ENCODE measurements at places on chromosomes 3 and 15.

GRCh38 chr3:138747225-138747624 lies 87.5 kb downstream of the PIK3CB start:
- DNase-seq, result no peak

DNA sequence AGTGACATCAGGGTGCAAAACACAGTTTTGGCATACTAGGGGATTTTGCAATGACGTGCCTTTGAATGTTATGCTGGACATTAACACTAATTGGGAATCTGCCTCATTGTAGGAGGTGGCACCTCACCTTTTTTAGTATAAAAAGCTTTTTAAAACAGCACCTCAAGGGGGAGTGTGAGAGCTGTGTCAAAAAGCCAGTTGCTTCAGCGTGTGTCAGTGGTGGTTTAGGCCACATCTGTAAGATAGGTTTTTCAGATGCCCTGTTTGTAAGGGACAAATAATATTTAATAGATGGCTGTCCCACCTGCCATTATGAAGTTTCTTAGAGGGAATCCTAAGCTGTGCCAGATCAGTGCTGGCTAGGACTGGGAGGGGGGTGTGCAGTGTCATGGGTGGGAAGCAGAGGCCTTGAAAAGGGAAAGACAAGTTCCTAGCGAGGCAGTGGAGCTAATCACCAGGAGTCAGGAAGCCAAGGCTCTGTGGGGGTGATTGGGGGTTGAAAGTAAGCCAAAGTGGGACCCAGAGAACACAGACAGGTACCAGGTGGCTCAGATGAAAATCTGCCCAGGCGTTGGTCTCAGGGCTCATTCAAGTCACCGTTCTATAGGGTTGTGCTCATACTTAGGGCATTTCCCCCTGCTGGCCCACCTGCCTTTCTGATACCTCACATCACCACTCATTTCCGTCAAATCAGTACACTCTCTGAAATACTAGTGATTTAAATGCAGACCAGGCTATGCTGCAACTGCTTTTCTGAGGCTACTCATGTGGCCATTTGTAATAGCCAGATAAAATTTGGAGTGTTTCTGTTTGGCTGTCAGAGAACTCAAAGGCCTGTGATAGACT lies 120.5 kb downstream of the BBX start:
- no peak for DNase-seq

DNA sequence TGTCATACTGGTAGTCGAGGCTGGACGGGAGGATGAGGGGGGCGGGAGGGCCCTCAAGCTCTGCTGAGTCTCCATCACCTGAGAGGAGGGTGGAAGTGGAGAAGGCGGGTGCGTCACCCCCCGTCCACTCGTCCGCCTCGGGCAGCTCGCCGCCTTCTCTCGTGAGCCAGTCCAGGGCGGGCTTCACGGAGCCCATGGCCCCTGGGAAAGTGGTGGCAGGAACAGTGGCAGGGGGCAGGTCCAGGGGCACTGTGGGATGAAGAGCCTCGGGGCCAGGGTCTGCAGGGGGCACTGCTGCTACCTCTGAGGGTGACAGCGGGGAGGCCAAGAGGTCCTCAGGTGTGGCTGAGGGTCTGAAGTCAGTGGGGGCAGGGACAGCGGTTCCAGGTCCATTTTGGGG lies 10.3 kb downstream of the PLXNB1 start:
- DNase-seq, result no peak

DNA sequence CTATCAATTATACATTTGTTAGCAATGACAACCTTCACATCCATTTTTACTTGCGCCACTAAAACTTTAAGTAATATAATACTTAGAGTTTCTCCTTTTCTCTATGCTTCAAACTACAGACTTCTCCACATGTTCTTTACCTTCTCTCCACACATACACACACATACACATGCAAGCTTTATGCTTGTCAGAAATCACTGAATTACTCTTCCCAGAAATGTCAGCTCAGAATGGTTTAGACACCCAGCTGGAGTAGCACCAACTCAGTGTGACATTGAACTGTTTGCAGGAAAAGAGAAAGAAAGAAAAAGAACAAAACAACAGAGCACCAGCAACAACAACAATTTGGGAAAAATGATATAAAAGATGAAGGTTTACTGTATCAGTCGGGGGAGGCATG lies 20.9 kb downstream of the CBLB start:
- no peak for DNase-seq

GRCh38 chr3:160886421-160886820 lies 130.4 kb downstream of the PPM1L start:
- no peak for DNase-seq

- no peak for DNase-seq
Measured at GRCh38 chr15:88994286-88994685, 81.1 kb upstream of the MFGE8 start.

DNA sequence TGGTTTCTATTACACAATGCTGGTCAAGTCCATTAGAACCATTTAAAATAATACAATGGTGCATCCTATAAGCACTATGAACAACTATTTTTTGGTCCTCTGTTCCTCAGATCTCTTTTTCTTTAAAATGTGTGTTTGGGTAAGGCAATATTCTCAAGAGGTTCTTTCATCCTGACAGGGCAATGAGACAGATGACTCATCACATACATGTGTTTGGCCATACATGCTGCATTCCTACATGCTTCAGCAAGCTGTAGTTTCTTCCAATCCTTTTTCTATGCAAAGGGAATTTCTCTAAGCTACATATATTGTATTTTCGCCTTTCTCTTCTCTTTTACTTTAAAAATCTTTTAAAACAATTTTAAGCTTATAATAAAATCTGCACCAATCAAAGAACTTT lies 52.7 kb downstream of the OTOL1 start:
- no peak for DNase-seq

DNA sequence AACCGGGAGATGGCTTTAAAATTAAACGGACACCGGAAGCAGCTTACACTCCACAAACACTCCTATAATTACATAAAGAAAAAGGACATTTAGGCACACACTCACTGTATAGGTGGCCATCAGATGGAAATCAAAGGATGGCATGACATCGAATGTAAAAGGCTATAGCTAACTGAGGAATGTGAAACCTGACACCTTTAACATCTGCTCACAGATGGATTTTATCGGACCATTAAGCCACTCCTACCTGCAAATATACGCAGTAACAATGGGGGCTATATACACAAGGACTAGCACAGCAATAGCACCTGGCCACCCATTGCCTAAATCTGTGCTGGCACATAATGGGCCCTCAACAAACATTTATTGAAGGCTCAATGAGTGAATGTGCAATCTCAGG lies 14.5 kb upstream of the RBSN start:
- DNase-seq, result no peak

- no peak for DNase-seq
Measured at GRCh38 chr3:55203546-55203945, 275.7 kb upstream of the LRTM1 start.

DNA sequence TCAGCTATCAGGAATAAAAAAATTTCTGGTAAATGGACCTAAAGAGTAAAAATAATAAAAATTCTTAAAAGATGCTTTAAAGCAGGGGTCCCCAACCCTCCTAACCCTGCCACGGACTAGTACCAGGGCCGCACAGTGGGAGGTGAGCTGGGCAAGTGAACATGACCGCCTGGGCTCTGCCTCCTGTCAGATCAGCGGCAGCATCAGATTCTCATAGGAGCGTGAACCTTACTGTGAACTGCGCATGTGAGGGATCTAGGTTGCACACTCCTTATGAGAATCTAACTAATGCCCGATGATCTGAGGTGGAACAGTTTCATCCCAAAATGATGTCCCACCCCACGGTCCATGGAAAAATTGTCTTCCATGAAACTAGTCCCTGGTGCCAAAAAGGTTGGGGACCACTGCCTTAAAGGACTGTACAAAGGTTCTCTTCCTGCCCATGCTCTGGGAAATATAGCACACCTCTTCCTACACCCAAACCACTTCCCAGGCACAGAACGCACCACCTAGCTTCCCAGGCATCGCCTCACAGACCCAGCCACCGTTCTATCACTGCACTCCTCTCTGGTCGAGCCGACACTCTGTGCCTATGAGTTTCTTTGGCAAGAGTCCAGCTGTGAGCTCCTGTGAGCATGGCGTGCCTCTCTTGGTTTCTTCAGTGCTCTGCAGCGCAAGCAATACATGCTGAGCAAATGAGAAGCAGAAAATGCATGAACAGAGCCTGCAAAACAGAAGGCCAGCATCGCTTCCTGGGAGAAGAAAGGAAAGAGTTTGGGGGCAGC lies 104.9 kb downstream of the OCA2 start:
- no peak for DNase-seq

- no peak for DNase-seq
Measured at GRCh38 chr15:57505949-57506391, 85.7 kb upstream of the MYZAP start.

- DNase-seq, result no peak
Measured at GRCh38 chr3:133441867-133442270, 42.0 kb downstream of the BFSP2 start.

All from stimulated activated CD4-positive, alpha-beta T cell treated with anti-CD3 and anti-CD28 coated beads, Interleukin-15, amount 100 ng/mL, for 24 hours (primary cell).